Stimulated activated CD8-positive, alpha-beta memory T cell treated with anti-CD3 and anti-CD28 coated beads, Interleukin-4, amount 100 ng/mL, for 48 hours (primary cell): ENCODE measurements at places on chromosomes 7 and 10.

- DNase-seq: no peak
These were observed 121.3 kb downstream of the AGMO start for GRCh38 chr7:15440482-15440881.

GRCh38 chr10:99522470-99523250 lies 10.1 kb upstream of the NKX2-3 start:
- DNase-seq: no peak

DNA sequence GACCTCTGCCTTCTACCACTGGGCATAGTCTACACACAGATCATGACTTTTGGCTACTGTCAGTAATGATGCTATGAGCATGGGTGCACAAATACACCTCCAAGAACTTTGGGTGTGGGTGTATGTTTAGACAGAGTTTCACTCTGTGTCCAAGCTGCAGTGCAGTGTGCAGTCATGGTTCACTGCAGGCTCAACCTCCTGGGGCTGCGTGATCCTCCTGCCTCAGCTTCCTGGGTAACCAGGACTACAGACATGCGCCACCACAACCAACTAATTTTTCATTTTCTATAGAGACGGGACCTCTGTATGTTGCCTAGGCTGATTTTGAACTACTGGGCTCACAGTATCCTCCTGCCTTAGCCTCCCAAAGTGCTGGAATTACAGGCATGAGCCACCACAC lies 194.4 kb downstream of the NSUN6 start:
- DNase-seq: no peak

GRCh38 chr7:69309601-69310000 lies 288.7 kb upstream of the AUTS2 start:
- DNase-seq: no peak

GRCh38 chr7:127770885-127771284 lies 118.9 kb downstream of the SND1 start:
- DNase-seq: no peak

DNA sequence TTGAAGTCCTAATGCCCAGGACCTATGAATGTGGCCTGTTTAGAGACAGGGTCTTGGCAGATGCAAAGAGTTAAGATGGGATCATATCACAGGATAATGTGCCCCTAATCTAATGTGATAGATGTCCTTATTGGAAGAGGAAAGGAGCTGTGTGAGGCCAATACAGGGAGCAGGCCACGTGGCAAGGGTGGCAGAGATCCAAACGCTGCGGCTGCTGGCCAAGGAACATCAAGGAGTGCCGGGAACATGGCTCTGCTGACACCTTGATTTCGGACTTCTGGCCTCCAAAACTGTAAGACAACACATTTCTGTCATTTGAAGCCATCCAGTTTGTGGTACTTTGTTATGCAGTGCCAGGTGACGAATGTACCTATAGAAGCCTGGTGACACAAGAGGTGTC lies 37.7 kb upstream of the EZH2 start:
- no peak for DNase-seq

DNA sequence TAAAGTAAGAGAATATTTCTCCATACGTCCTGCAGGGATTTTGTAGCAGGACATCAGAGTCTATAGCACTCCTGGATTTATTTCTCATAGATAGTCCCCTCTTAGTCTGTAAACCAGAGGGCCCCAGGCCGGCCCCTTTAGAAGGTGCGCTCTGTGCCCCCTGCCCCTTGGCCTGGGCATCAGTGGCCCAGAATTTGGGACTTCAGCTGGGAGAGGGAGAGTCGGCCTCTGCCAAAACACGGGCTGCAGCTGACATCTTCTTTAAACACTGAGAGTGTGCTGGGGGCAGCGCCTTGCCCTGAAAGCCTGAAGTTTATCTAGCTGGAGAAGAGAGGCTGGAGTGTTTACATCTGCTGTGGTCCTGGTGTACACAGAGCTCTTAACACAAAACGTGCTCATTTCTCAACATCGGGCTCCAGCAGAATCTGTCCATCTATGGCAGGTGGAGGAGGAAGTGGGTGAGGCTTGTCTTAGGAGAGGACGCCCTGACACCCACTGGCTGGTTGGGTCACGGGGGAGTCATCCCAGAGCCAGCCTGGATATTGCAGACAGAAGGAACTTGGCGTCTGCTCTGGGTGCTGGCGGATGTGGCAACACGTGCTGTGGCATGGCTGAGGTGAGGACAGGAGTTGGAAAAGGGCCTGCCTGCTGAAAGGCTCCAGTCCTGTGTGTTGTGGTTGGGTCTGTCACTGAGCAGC lies 5.0 kb upstream of the TACR2 start:
- DNase-seq: no peak

DNA sequence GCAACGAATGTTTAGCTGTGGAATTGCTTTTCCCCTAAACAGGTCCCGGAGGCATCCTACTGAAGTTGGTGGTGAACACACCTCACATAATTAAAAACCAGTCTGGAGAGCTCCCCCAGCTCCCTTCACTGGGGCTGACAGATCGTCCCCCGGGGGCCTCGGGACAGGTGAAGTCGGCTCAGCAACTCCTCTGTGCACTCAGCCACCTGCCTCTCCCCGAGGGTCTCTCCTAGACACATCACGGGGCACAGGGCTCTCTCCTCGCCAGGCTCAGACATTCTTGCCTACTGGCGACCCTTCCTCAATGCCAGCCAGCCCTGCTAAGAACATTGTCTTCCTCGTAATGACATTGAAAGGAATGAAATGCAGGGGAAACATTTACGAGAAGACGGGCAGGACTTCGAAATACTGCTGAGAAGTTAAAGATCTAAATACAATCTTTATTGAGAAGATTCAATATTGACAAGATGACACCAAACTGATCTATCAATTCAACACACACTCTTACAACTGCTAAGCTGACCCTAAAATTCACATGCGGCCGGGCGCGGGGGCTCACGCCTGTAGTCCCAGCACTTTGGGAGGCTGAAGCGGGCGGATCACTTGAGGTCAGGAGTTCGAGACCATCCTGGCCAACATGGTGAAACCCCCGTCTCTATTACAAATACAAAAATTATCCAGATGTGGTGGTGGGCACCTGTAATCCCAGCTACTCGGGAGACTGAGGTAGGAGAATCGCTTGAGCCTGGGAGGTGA lies 88.1 kb upstream of the DNAAF5 start:
- no peak for DNase-seq

DNA sequence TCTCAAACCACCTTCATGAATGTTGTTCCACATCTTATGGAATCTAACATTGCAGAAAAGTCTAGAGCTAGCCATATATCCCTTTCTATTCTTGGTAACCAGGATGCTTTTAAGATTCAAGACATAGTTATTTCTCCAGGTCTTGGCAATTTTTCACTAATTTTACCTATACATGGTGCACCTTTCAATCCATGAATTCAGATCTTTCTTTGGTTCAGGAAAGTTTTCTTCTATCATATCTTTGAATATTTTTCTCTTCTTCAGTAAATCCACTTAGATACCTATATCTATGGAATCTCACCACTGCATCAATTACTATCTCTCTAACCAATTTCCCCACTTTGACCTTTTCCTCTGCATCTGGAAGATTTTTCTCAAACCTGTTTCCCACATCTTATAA lies 77.4 kb downstream of the PRLHR start:
- DNase-seq: no peak

DNA sequence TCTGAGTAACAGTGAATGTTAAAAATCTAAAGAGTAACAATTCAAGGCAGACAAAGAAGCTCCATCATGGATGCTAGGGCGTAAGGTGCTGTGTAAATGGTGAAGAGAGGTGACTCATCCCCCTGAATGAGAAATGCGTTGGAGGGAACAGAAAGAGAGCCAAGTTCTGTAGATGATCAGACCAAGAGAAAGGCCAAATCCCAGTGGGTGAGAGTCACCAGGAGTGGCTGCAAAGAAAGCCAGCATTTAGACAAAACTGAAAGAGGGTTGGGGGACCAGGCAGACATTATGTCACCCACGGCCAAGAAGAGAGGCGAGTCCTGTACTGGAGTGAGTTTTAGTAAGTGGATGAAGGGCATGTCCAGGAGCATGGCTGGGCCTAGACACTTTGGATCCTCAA lies 153.1 kb downstream of the TRIL start:
- DNase-seq: no peak

DNA sequence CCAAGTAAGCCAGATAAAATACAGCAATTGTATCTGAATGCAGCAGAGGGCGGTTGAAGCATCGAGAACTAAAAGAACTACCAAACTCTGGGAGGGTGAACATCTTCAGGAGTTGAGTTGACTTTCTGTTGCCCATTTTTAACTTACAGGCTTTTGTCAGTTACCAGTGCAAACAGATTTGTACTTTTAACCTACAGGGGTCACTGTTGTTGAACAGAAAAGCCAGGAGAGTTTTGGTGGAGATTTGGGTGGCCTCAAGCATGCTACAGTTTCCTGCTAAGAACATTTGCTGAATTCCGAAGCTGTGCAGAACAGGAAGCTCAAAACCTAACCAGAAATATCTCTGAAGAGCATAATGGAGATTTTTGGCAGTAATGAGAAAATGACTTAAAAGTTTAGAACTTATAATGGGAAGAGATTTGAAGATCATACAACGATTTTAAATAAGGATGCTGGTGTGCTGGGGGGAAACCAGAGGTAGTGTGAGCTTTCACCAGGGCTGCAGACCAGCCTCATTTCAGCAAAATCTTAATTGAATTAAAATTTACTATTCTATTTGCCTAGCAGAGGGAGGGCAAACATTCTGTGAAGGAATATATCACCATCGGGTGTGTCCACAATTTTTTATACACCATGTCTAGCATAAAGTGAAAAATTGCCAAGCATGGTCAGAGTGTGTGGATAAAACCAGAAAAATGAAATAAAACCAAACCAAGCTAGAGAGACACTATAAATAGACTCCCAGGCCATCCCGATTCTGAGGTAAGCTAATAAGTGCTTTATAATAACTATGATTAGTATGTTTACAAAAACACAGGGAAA lies 208.6 kb upstream of the CCDC6 start:
- DNase-seq: no peak

GRCh38 chr10:107614939-107615685 lies 450.6 kb upstream of the SORCS1 start:
- DNase-seq: no peak

DNA sequence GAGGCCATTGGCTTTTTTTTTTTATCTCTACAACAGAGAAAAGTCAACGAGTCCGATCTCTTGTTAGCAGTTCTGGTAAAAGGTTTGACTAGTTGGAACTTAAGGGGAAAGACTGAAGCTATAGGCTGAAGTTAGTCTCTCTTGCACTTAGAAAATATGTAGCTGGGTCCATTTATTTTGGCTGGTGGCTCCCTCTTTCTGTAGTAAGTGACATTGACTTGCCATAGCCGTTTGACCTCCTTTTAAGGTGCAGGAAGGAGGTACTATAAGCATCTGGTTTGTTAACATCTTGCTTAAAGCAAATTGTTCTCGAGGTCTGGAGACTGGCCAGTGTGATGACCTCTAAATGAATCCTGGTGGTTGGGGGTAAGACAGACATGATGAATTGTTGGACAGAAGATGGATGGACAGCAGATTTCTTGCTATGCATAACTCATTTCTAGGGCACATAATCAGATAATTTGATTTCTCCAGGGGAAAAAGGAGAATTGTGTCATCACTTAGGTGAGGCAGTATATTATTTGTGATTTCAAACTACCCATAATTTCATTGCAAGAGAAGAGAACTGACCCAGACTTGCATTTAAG lies 356.3 kb upstream of the GALNT17 start:
- DNase-seq: no peak

GRCh38 chr7:150722431-150722931 lies 6.1 kb downstream of the GIMAP1 start:
- no peak for DNase-seq

GRCh38 chr10:35452171-35452570 lies 115.9 kb downstream of the CCNY start:
- no peak for DNase-seq

- no peak for DNase-seq
These were observed 222.8 kb downstream of the PTN start for GRCh38 chr7:137120690-137121089.

DNA sequence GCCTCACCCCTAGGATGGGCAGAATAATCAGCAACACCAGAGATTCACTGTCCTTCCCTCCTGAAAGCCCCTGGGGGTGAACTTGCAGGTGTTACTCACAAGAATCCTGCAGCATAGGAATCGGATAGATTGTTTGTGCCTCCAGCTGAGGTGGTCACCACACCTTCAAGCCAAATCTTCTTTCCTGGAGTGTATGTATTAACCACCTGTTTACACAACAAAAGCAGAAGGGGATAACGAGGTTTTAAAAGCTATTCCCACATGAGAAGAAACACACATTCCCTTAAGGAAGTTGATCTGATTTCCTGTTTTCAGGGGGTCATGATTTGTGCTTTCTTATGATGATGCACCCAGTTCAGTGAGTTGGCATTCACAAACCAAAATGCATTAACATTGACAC lies 173.8 kb upstream of the HPS1 start:
- DNase-seq: no peak

DNA sequence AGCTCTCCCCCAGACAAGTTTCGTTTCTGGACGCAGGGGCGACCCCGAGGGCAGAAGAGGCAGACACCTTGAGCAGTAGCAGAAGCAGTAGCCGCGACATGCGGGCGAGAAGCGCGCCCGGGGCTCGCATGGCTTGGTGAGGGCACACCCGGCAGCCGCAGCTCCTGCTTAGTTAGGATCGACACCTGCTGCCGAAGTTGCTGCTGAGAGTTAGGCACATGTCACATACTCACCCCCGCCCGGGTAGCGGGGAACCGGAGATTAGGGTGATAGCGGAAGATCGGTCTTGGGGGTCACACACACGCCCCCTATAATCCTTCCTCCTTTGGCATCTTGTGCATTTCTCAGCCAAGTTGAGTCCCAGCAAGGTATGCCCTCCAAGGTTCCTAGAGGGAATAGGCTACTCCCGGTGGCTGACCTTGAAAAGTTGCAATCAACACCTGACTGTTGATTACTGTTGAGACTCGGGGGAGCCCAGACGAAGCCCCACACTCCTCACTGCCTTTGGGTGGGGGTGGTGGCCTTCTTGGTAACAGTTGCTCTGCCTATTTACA lies 668 bp downstream of the GPR37 start:
- peak; percentile 33 for DNase-seq

DNA sequence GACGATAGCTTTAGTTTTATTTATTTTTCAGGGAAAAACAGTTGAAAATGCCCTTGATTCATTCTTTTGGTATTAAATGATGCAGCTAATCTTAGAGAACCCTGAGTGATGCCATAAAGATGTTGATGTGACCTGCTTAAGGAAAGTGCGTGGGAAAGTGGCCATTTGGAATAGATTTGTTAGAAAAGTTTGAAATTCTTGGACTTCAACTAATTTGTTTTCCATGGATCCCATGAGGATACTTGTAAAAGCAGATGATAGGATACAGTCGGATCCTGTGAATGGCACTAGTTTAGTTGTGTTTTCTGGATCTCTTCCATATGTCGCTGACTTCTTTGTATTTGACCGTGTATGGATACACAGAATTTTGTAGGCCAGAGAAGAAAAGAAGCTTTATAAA lies 69.0 kb downstream of the SEPTIN7 start:
- no peak for DNase-seq

DNA sequence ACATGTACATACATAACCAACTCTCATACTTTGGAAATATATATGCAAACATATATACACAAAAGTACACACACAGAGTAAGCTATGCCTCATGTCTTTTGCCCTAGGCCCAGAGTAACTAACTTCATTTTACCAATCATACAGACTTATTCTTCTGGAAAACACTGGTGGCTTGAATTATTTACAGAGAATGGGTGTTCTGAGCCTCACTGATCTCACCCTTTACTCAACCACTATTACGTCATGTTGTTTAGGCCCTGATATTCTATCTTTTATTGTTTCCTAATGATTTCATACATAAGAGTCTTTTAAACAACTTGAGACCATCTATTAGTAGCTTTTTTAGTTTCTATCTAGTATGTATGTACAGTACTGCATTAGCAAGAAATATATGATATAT lies 43.0 kb downstream of the ANK3 start:
- DNase-seq: no peak
